ENCODE measurements at places on chromosomes 4 and X.
A peak's percentile ranks its signal among the peaks of the same experiment; 100 is the strongest.

- DNase-seq: peak; percentile 90
Measured at GRCh38 chr4:76589402-76589801, 154.4 kb downstream of the SHROOM3 start.

- DNase-seq: no peak
Measured at GRCh38 chr4:18014269-18014668, 7.3 kb downstream of the LCORL start.

DNA sequence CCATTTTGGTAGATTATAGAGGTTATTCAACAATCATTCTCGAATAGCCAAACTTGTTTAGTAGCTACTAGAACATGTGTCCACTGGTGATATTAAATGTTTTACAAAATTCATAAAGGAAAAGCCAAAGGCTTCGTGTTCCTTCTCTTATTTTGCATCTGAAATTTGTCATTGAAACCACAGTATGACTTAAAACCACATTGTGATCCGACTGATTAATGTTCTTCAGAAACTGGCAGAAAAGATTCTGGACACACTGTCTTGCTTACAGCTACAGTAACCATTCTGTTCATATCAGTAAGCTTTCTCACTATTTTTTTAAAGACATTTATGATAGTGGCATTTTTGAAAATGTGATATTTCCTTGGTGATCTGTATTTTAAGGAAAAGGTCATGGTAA lies 2.6 kb upstream of the SMARCA1 start:
- no peak for DNase-seq

- no peak for DNase-seq
Measured at GRCh38 chr4:153733751-153734448, 25.9 kb downstream of the RNF175 start.

GRCh38 chr4:5631352-5632065 lies 76.8 kb downstream of the EVC2 start:
- DNase-seq: peak; percentile 14

DNA sequence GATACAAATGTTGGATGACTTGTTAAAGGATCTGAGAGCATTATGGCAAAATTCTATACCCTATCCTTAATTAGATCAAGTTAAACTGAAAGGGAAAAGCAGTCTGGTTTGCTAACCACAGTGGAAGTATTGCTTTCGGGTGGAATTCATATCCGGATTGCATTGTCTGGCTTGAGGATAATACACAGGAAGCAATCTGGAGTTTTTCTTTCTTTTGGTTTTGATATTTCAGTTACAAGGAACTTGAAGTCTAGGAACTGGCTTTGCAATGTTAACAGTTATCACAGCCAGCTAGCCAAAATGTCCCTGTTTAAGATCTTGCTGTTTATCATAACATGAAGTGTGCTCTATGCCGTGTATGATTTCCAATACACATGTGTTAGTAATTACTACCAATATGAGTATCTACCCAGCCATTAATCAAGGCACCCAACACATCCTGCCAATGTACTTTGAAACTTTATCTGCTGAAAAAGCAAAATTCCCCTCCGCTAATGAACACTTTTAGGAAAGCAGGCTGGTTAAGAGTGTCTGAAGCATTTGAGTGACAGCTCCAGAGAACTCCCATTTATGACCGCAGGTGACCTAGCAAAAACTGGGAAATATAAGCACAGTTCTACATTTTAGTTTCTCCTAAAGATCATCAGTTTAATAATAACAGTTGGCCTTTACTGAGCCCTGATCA lies 146.4 kb downstream of the PALLD start:
- DNase-seq: peak; percentile 72

GRCh38 chrX:5051831-5052491 lies 1176.7 kb downstream of the NLGN4X start:
- DNase-seq: no peak

DNA sequence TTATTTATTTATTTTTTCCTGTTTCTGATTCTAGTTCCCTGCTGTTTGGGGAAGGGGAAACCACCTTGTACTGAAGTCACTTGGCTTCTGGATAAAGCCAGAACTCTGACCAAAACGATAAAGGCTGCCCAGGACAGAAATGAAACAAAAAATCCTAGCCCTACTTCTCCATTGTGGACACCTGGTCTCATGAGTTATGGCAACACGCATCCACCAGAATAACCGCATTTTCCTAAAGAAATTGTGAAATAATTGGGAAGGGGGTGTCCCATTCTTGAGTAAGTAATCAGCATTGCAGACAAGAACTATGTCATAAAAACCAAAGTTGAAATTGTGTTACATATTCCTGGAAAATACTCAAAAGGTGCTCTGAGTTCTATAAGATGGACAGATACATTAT lies 42.1 kb downstream of the SLC9A7 start:
- DNase-seq: no peak

- peak; percentile 55 for DNase-seq
Measured at GRCh38 chr4:5711479-5712184, 631 bp downstream of the EVC start.

DNA sequence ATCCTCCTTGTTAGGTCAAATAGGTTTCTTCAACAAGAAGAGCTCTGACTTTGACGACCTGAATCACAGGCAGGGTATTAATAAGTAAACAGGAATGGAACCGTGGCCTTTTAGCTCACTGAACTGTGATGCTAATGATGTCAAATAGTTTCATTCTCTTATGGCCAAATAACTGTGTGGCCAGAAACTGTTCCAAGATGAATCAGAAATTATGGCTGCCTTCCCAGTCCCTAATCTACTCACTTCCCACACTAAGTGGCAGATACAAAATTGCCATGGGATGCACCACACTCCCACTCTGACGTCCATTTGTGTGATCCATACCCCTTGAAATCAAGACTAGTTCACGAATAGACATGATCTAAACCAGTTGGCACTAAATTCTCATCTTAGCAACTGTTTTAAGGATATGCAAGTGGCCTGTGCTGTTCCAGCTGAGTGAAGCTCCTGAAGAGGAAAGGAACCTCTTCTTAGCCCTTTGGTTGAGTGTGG lies 455.4 kb downstream of the IL15 start:
- DNase-seq: peak; percentile 100

GRCh38 chrX:134551376-134552048 lies 91.5 kb downstream of the HPRT1 start:
- DNase-seq: peak; percentile 64

- DNase-seq: no peak
Measured at GRCh38 chrX:110161361-110161686, 156.6 kb downstream of the AMMECR1 start.

GRCh38 chr4:160265014-160265413 lies 1162.1 kb downstream of the RAPGEF2 start:
- no peak for DNase-seq

- no peak for DNase-seq
Measured at GRCh38 chrX:153939573-153939972, 4.7 kb upstream of the NAA10 start.

DNA sequence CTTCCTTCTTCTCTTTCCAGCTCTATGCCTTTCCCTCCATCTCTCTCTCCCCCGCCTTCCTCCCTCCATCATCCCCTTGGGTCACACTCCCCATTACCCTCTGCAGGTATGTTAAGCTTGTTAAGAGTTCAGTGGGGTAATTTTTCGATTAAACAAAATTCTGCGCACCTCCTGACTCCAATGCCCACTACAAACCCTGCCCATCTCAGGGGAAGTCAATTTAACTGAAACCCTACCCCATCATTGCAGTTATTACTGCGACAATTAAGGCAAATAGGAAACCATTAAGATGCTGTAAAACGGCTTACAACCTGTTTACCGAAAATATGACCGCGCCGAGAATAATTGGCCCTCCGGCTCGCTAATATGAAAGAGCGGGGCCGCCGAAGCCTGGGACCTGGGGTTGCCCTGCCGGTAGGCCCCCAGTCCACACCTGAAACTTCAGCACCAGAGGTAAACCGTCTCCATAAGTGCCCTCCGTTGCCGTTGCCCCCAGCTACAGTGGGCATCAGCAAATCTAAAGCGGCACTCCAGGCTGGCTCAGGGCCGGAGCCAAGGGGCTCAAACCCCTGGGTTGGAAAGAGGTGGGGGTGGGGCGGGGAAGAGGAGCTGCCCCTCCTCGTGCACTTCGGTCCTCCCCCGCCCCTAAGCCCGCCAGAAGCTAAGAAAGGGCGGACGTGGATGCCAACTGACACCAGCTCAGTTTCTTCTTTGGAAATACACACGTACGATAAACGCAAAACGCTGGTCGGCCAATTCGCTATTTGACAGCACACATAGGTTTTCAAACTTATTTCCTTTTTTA lies 4.8 kb downstream of the ARX start:
- no peak for DNase-seq

- DNase-seq: no peak
Measured at GRCh38 chr4:169103966-169104412, 93.9 kb upstream of the CBR4 start.

GRCh38 chr4:32748498-32748897 lies 2028.3 kb downstream of the PCDH7 start:
- no peak for DNase-seq

DNA sequence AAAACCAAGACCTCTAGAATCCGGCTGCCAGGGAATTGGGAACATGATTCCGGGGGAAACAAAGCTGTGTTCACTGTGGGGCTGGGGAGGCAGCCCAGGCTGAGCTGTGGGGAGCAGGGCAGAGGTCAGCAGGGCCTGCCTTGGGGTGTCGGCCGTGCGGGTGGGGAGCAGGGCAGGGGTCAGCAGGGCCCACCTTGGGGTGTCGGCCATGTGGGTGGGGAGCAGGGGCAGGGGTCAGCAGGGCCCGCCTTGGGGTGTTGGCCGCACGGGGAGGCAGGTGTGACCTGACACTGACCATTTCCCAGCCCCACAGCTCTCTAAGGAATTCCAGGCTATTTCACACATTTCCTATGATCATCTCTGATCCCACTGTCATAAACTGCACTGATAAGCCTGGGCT lies 45.6 kb upstream of the CPLX1 start:
- DNase-seq: no peak

GRCh38 chrX:108442901-108443464 lies 3.3 kb downstream of the COL4A5 start:
- no peak for DNase-seq

DNA sequence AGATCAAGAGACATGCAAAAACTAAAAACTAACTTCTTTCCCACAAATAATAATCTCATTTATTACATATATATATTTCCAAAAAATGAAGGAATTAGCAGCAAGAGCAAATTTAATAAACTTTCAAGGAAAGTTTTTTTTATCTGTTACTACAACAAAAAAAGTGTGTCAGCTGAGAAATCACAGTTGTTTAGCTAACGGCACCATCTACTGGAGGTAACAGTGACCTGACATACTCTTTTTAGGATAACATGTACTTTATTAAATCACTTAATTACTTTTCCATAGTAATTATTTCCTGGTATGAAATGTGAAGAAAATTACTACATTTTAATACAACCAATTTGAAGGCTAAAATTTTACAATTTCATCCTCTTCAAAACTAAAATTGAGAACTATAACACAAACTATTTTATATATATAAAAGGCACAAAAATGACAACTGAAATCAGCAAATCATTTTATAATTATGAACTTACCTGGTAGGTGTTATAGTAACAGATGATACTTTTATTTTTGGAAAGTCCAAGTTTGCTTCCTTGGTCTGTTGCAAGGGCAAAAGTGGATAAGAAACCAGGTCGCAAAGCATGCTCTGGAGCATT lies 9.1 kb downstream of the LAMTOR3 start:
- DNase-seq: peak; percentile 60

DNA sequence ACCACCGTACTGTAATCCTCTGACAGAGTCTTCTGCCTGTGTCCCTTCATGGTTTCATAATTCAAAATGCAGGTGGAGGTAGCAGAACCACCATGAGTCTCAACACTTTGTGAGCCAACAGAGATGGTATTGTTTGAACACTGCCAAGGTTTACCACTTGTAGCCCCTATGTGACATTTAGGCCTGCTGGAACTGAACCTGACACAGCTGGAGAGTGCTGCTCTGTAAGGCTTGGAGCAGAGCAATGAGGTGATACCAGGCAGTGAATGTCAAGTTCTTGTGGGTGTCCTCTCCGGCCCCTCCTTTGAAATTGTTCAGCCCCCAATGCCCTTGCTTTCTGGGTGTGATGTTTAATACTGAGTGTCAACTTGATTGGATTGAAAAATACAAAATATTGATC lies 1042.9 kb downstream of the ARAP2 start:
- DNase-seq: no peak

DNA sequence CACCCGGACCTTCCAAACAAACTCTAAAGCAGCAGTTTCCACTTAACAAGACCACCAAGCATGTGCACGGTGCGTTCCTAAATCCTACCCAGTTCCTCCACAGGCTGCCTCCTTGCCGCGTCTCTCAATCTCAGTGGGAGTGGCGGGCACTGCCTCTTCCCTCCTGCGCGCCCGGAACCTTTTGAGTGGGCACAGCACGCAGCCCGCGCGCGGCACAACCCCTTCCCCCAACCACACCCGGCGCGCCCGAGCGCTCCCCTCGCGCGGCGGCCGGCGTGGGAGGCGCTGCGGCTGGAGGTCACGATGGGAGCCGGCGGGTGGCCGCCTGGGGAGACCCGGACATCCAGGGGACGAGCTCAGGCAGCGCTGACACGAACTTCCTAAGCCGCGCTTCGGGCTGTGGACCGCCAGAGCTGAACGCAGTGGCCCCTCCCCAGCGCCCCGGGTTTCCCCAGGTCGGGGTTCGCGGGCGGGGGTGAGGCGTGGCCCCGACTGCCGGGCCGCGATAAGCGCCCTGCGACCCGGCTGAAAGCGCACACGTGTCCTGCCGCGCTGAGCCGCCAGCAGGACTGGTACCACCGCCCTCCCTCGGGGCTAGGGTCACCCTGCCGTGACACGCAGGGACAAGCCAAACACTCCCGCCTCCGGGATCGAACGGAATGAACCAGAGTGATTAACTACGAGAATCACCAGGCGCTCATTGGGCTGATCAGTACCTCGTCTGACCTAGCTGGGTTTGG lies at the start of gene ABCG2:
ABCG2 (minus strand) TSS at position 151 of the 740 bp plus-strand sequence. CDS start 18,644 bp downstream, outside the sequence.
- DNase-seq: peak; percentile 55

- DNase-seq: peak; percentile 35
Measured at GRCh38 chr4:128757712-128758111, 51.8 kb upstream of the JADE1 start.

DNA sequence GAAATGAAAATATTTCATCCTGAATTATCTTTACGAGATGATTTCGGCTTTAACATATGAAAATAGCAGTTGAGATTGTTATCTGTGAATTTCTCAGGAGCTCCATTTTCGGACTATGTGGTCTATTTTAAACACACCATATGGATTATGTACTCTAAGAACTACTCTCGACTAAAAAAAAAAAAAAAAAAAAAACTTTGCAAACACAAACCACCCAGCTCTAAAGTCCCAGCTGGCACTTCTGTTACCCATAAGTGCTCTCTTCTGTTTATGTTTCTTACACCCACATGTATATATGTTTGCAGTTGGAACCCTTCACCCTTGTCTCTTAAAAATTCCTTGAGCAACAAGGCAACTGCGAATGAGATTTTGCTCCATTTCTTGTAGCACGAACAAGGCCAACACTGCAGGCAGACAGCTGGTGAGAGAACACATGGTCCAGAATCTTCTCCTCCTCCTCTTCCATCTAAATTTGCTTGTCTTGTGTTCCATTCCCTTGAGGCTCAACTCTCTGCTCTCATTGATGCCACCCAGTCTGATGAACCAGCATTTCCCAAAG lies 172.7 kb upstream of the HCCS start:
- DNase-seq: no peak
